Skin of body (tissue), 3 donors: ENCODE measurements at places on chromosomes 4 and X. TPM values are rescaled to one million over a fixed set of nuclear protein-coding genes. Genes with fewer than 3 reads are reported as not detected.
A peak's percentile ranks its signal among the peaks of the same experiment; 100 is the strongest.

TMEM35A gene
- 0.79 TPM for total RNA-seq

CD38 gene
- 0.39 TPM for total RNA-seq

UNC5C gene
- total RNA-seq = 1.1 TPM

STATH gene
- not detected for total RNA-seq

CT47B1 gene
- not detected for total RNA-seq

DNA sequence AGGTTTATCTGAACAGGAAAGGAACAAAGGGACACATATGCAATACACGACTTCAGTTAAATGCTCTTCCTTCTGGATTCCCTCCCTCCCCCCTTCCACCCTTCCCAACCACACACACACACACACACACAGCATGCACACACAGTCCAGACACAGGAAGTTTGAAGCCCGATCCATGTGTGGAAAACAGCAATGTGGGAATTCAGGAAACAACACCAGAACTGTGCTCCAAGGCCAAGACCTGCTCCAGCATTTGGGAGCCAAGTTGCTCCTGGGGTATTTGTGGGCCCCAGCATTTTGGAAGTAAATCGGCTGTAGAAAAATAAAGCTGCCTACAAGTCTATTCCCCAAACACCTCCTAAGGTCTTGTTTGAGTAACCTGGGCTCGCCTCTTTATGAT lies 5.6 kb upstream of the AMOT start:
- DNase-seq = peak; percentile 51

- no peak for DNase-seq
Measured at GRCh38 chrX:122583551-122583950, 600.5 kb upstream of the GRIA3 start.
